GOT3 (cell line): ENCODE measurements at places on chromosomes 1 and 21.

GRCh38 chr1:213858581-213858980 is 129.2 kb upstream of the PROX1 start:
- DNase-seq = no peak

- DNase-seq = no peak
These were observed 30.3 kb downstream of the PTPRC start for GRCh38 chr1:198669023-198669698.

DNA sequence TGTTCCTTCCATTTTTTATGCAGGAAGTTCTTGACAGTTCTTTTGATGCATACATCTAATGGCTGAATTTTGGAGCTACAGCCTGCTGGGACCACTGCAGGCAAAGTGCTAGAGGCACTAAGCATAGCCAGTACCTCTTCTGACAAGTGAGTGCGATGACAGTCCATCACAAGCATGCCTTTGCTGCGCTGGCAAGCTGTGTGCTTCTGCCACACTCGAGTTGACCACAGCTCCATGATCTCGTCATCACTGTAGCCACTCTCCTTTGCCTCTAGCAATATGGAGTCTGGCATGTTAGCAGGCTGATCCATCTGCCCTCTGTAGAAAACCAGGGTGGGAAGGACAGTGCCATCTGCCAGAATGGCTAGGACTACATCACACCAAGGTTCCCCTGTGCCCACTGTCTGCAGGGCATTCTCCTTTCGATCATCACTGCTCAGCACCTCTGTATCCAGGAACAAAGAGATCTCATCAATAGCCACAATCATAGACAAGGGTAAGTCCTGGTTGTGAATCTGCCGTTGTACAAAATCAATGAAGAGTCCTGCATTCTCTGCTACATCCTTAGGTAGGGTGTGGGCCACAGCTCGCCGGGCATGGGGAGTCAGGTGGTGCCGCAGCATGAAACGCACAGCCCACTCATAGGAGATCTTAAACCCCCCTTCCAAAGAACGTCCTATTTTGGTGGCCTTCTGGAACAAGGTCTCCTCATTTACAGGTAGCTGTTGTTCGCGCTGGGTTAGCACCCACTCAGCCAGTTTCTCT is 6.0 kb downstream of the PSMB4 start:
- DNase-seq = no peak

DNA sequence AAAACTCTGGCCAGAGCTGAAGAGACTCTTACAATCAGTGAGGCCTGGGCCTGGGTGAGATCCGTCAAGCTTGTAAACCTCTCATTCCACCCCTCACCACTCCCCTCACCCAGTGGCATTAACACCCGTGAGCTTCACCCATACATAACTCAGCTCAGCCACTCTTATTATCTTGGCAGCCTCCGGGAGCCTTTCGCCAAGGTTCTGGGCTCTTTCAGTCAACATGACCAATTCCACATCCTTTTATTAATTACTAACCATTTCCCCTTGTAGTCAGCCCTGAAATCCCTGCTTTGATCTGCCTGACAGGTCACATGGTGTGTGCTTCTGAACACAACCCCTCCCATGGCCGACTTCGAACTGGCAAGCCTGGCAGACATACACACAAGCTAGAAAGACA is 134.8 kb downstream of the SETD4 start:
- DNase-seq = no peak

DNA sequence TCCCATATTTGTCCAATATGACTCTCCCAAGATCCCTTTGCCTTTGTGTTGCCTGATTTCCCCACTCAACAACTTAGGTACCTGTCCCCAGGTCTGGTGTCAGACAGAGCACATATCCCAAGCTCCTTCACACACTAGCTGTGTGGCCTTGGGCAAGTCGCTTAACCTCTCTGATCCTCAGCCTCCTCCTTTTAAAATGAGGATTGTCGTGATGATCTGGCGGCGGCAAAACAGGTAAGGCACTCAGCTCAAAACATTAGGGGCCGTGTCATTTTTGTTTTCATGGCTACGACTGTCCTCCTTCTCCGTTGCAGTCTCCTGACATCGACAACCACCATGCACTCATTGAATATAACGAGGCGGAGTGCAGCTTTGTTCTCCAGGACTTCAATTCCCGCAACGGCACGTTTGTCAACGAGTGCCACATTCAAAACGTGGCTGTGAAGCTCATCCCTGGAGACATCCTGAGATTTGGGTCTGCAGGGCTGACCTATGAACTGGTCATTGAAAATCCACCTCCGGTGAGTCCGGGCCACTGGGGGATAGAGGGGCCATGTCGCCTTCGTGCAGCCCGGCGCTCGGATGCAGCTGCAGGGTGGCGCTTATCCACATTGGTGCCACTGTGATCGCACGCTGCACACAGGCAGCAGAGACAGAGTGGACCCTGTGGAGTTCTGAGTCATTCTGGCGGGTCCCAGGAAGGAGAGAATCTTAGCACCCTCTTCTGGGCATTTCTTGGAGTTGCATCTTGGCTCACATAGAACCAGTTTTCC is 25.2 kb downstream of the FHAD1 start:
- no peak for DNase-seq

DNA sequence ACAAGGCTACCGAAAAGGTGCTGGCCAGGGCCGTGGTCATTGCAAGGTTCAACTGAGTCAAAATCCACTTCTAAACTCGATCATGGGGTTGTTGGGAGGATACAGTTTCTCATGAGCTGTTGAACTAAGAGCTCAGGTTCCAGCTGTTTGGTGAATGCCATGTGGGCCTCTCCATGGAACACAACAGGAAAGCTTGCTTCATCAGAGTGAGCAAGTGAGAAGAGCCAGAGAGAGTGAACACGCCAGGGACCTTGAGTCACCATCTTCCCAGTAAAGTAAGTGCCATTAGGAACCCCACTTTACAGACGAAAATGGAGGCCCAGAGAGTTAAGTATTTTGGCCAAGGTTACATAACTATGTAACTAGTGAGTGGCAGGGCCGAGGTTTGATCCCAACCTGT is 475.1 kb upstream of the VAMP3 start:
- no peak for DNase-seq

- DNase-seq = no peak
These were observed 30.7 kb downstream of the TUFT1 start for GRCh38 chr1:151570819-151571218.

DNA sequence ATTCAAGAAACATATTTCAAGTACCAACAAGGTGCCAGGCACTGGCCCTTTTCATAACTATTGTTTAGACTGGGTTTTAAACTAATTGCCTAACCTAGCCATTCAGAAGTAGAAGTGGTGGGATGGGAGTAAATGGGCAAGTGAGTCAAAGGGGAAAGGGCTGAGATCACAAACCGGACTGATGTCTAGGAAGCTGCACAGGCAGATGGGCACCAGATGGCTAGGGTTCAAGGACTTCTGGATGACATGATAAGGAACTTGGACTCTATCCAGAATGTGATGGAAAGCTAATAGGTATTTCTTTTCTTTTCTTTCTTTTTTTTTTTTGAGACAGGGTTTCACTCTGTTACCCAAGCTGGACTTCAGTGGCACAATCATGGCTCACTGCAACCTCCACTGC is 46.6 kb downstream of the LYST start:
- no peak for DNase-seq

DNA sequence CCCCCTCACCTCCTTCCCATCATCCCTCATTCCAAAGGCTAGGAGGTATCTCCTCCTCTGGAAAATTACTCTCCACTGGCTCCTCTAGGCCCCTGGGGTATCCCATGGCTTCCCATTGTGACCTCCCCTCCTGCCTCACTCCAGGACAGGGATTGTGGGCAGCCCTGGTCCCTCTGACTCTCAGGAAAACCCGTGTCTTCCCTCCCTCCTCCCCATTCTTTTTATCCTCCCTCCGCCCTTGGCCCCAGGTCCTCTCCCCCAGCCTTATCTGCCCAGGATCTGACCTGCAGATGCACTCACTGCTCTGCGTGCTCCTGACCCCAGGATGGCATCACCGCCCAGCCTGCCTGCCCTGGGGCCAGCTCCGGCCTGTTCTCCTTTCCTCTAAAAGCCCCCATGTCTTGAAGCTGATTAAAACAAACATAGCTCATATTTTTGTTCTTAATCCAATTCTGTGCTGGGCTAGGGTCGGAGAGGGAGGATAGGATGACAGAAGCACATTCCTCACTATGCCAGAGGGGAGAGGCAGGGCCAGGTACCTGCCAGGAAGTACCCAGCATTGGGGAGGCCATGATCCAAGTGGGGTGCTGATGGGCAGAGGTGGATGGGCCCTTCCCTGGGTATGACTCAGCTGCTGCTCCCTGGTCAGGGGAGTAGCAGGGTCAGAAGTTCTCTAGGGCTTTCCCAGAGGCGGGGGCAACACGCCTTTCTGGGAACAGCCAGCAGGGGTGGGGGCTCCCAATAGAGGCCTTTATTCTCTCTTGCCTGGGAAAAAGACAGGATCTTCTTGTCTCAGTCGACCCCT is 13.8 kb upstream of the UBL4B start:
- no peak for DNase-seq

GRCh38 chr1:216665856-216666255 is 57.4 kb downstream of the ESRRG start:
- no peak for DNase-seq

DNA sequence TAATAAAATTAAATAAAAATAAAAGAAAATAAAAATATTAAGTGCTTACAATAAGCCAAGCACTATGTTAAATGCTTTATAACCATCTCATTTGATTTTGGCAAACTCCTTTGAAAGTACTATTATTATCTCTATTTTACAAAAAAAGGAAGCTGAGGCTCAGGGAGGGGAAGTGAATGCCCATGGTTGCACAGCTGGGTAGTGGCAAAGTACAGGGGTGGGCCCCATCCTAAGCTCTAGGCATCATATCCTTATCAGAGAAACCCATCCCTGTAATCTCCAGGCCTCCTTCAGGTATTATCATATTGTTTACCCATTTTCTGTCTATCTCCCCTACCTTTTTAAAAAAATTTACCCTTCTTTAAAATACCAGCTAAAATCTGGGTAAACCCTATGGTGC is 2.3 kb upstream of the MED18 start:
- no peak for DNase-seq

DNA sequence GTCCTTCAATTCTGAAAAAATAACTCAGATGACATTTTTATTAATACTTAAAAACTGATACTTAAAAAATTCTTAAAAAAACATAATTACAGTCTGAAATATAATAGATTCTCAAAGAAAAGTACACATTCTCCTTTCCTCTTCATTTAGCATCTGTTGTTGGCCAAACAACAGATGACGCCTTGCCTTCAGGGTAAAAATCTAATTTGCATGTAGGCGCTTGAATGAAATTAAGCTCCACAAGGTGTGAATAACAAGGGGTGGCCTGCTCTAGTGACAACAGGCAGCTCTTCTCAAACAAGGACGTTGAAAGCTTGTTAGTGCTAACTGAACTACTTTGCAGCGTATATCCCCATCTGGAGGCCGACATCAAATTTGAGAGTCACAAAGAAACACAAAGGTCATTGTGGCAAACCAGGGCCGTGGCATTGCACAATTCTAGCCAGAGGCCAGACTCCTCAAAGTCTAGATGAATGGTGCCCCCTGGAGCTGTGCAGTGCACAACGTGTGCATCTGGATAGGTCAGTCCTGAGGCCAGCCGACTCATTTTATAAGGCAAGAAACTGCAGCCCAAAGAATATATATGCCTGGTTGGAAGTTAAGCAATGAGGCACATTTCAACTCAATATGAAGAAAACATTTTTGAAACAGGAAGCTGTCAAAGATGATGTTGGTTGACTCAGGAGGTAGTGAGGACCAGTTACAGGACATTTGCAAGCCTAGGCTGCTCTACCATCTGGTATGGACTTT is 459.2 kb upstream of the RUNX1 start:
- DNase-seq = no peak

DNA sequence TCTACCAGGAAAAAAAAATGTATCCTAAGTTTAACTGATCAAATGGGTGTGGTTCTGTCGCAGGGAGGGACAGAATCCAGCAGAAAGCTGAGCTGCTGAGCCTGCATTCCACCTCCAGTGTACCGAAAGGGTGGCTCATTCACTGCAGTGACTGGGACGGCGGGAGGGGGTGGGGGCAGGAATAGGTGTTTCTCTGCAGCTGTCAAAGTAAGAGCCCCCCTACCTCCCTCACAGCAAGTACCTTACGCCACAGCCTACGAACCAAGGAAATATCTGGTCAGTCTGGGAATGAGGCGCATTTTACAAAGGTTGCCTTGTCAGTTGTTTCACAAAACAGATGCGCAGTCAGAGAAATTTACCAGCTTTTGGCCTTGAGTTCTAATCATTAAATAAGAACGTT is 1.7 kb downstream of the S100B start:
- no peak for DNase-seq

- no peak for DNase-seq
These were observed 107.1 kb downstream of the NIBAN1 start for GRCh38 chr1:184866991-184867788.

GRCh38 chr21:44463724-44464123 is 8.4 kb downstream of the LRRC3 start:
- DNase-seq = no peak

DNA sequence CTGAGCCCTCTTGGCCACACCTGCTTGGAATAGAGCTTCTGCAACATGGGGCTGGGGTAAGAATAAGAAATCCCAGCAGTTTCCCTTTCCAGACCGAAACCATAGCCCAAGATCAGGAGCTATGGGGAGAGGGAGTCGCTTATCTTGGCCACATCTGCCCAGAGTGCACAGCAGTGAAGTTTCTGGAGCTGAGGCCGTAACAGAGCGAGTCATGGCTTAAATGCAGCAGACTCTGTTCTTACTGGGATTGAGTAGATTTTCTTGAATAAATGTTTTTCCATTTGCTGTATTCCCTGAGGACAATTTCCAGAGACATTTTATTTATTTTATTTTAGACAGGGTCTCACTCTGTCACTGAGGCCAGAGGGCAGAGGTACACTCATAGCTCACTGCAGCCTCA is 33.5 kb downstream of the CFAP57 start:
- DNase-seq = no peak

DNA sequence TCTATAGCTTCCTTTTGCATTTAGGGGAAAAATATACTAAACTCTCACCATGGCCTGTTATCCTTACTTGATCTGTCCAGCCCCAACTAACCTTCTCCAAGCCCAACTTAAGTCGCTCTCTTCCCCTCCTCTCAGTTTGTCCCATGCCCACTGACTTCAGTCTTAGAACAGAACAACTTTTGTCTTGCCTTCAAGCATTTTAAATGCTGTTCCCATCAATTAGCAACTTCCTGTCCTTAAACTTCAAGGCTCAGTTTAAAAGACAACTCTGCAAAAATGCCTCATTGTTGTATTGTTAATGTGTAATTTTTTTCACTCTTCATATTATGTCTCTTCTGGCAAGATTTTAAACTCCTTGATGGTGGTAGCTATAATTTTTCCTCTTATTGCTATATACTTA is 526.9 kb downstream of the NEGR1 start:
- DNase-seq = no peak

GRCh38 chr1:17135530-17135929 is 16.3 kb upstream of the PADI2 start:
- DNase-seq = no peak

DNA sequence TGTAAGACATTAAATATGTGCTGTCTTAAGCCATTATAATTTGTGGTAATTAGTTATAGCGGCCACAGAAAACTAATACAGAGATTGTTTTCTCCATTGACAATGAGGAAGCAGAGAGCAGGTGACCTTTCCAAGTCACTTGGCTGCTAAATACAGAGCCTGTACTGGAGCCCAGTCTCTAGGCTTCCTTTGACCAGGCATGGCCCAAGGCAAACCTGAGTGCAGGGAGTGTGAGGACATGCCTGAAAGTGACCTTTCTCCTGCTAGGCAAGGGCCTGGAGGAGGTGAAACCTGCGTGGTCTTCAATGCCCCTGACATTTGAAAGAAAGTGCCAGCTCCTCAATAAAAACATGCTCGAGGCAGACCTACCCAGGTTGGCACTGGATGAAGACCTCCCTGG is 12.5 kb upstream of the CHI3L1 start:
- no peak for DNase-seq
